Hindlimb muscle (tissue), 1 donor: ENCODE measurements at places on chromosomes 7 and 10. TPM values are rescaled to one million over a fixed set of nuclear protein-coding genes. Genes with fewer than 3 reads are reported as not detected.
A peak's percentile ranks its signal among the peaks of the same experiment; 100 is the strongest.

The ATG9B gene
- polyA plus RNA-seq, result 0.72 TPM

The SLC37A3 gene
- 27.5 TPM for polyA plus RNA-seq

The PNLIPRP2 gene
- not detected for polyA plus RNA-seq

The SKIDA1 gene
- polyA plus RNA-seq, result 2.2 TPM

DNA sequence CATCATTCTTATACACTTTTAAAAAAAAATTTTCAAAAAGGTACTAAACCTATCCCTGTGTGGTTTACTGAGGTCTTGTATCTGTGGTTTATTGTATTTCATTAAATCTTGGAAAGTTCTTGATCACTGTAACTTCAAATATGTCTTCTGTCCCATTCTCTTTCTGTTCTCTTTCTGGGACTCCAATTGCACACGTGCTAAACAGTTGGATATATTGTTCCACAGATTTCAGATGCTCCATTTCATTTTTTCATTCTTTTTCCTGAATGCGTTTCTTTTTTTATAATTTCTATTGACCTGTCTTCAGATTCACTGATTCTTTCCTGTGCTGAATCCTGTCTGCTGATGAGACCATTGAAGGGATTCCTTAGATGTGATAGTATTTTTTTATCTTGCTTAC is 4.6 kb upstream of the KLF6 start:
- DNase-seq, result no peak

- DNase-seq, result no peak
These were observed 40.2 kb downstream of the HSPA12A start for GRCh38 chr10:116702165-116702564.

DNA sequence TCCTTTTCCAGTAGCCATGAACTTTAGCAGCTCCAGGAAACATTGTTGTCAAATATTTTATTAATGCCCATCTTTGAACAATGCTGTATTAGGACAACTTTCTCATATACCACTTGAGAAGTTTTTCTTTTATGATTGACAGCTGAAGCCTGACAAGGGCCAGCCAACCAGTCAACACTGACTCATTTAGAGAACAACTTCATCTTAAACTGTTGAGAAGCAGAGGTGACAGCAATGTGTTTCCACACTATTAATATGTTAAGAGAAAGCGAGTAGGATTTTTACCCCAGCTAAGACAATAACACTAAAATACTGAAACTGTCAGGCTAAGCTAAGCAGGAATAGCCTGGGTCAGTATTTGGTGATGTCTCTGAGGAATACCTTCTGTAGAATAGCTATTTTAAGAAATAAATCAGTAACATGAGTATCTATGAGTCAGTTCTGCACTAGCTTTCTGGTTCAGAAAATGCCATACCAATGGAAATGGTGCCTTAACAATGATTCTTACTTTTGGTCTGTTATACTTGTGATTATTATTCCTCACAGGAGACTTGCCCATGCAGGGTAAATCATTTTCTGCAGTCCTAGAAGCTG is 168.8 kb upstream of the POT1 start:
- DNase-seq, result no peak

- DNase-seq, result peak; percentile 88
These were observed 1.1 kb upstream of the EMX2 start for GRCh38 chr10:117541405-117541908.

DNA sequence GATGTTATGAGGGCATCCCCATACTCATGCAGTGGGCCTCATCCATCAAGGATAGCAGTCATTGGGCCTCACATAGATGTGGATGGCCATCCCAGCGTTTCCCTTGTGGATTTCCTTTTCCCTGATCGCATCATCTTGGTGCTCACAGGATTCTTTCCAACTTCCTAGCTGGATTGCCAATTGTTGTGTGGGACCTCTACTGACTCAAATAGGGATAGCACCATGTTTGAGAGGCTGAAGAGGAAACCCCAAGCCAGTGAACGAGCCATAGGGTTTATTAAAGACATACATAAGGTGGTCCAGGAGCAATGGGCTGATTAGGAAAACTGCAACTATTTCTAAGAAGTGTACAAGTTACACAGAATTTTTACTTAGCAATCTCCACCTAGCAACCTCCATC is 21.8 kb downstream of the ASZ1 start:
- DNase-seq, result no peak
